RWPE2 (cell line): ENCODE measurements at places on chromosomes 1 and 21.

DNA sequence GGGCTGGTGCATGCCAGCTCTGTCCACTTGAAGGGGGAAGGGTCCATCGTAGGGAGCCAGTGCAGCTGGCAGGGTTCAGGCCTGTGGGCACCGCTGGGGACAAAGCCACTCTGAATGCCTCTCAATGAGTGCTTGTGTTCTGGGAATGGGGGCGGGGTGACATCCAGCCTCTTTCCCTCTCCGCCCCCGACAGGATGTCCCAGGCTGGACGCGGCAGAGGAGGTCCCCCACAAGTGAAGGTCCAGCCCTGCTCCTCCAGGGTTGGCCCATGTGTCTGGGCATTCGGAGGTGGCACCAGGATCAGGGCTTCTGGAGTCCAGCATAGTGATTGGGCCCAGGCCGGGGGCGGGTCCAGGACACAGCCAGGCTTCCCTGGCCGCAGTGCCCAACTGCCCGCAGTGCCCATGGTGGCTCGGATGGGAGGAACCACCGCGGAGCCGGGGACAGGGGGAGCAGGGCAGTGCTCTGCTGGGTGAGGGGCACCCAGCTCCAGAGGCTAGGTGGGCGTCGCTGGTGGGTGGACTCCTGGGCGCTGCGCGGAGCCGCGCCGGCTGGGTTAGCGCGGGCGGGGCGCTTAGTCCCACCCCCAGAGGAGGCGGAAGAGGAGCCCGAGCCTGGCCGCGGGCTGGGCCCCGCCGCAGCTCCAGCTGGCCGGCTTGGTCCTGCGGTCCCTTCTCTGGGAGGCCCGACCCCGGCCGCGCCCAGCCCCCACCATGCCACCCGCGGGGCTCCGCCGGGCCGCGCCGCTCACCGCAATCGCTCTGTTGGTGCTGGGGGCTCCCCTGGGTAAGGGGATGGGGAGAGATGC is at the start of gene SHISA4:
SHISA4 (plus strand) TSS at position 617 of the 808 bp plus-strand sequence; CDS start at position 714, 97 bp downstream.
- peak within 1 kb of the TSS; percentile 31 for H3K4me3 ChIP-seq
- no peaks in the 10 kb centered on the region for H3K36me3 ChIP-seq
- peaks cover 13% of the 10 kb centered on the region for H3K4me1 ChIP-seq
- peak; percentile 58 for DNase-seq
- H3K27ac ChIP-seq = no peak within 1 kb of the TSS

DNA sequence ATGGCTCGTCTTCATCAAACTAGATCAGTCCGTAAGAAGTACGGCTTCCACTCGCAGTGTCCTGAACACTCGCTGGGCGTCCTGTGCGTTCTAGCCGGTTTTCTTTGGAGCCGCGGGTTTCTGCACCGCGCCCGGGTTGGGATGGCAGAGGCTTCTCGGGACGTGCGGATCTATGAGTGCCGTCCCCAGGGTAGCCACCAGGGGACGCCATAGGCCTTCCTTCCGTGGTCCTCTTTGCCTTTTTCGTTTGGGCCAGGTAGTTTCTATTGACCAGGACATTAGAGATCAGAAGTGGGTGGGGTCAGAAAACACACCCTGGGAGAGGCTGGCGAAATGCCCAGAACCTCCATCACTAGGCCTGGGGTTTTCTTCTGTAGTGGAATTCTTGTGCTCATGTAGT is 273.8 kb downstream of the FAM72C start:
- no peaks in the 10 kb centered on the region for H3K36me3 ChIP-seq
- H3K4me1 ChIP-seq = no peaks in the 10 kb centered on the region
- H3K27ac ChIP-seq = no peak overlapping the region
- H3K27me3 ChIP-seq = peaks cover 76% of the 10 kb centered on the region

DNA sequence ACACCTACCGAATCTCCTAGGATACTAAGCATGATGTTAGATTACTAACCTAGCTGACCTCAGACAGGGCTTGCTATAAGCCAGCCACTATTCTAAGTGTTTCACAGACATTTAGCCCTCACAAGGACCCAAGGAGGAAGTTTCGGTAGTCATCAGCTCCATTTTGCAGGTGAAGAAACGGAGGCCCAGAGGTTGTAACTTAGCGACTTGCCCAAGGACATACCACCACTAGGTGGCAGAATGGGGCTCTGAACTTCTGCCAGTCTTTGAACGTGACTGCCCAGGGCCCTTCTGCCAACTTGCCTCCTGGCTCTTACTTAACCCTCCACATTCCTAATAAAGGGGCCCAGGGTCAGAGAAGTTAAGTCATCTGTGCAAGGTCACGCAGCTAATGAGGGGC is 283.5 kb downstream of the C1orf94 start:
- H3K27ac ChIP-seq = no peak overlapping the region
- no peaks in the 10 kb centered on the region for H3K27me3 ChIP-seq
- H3K36me3 ChIP-seq = no peaks in the 10 kb centered on the region

DNA sequence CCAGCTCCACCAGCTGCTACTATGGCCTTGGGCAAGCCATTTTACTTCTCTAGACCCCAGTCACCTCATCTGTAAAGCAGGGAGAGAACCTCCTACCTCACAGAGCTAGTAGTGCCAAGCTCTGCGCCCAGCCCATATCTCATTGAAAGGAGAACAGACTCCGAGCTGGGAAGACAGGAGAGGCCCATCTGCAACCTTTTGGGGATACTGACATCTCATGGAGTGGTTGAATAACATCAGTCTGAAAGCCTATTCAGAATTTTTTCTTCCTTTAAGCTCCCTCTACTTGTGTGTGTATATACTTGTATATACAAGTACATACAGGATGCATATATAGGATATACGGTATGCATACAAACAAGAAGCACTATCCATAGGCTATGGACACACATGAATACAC is 279.5 kb upstream of the POU3F1 start:
- no peaks in the 10 kb centered on the region for H3K4me1 ChIP-seq
- no peak overlapping the region for H3K27ac ChIP-seq
- no peak overlapping the region for H3K4me3 ChIP-seq

GRCh38 chr1:163230827-163231226 is 28.1 kb upstream of the RGS5 start:
- H3K4me1 ChIP-seq = no peaks in the 10 kb centered on the region
- H3K27me3 ChIP-seq = no peaks in the 10 kb centered on the region
- no peak overlapping the region for H3K27ac ChIP-seq
- DNase-seq = no peak
- H3K36me3 ChIP-seq = no peaks in the 10 kb centered on the region

GRCh38 chr1:22697980-22698379 is 12.7 kb upstream of the EPHB2 start:
- H3K4me3 ChIP-seq = no peak overlapping the region
- no peaks in the 10 kb centered on the region for H3K36me3 ChIP-seq
- no peaks in the 10 kb centered on the region for H3K27me3 ChIP-seq
- H3K27ac ChIP-seq = no peak overlapping the region

- no peak overlapping the region for H3K27ac ChIP-seq
- no peak overlapping the region for H3K4me3 ChIP-seq
- H3K36me3 ChIP-seq = no peaks in the 10 kb centered on the region
- no peak for DNase-seq
- H3K27me3 ChIP-seq = no peaks in the 10 kb centered on the region
Observed at GRCh38 chr1:54813485-54814125, 12.5 kb upstream of the TTC22 start.

GRCh38 chr1:178540204-178540603 is 27.3 kb downstream of the TEX35 start:
- DNase-seq = no peak
- H3K4me1 ChIP-seq = peaks cover 23% of the 10 kb centered on the region
- H3K27me3 ChIP-seq = no peaks in the 10 kb centered on the region
- no peak overlapping the region for H3K4me3 ChIP-seq

GRCh38 chr1:199168888-199169585 is 530.2 kb downstream of the PTPRC start:
- H3K4me1 ChIP-seq = no peaks in the 10 kb centered on the region
- no peak overlapping the region for H3K4me3 ChIP-seq

GRCh38 chr1:168084396-168085231 is 52.1 kb downstream of the GPR161 start:
- peaks cover 15% of the 10 kb centered on the region for H3K4me1 ChIP-seq
- no peaks in the 10 kb centered on the region for H3K36me3 ChIP-seq
- H3K4me3 ChIP-seq = no peak overlapping the region
- no peaks in the 10 kb centered on the region for H3K27me3 ChIP-seq
- DNase-seq = no peak

- no peaks in the 10 kb centered on the region for H3K4me1 ChIP-seq
- no peak overlapping the region for H3K27ac ChIP-seq
- H3K27me3 ChIP-seq = peaks cover 50% of the 10 kb centered on the region
- H3K36me3 ChIP-seq = no peaks in the 10 kb centered on the region
Observed at GRCh38 chr1:190478149-190479049, 735 bp upstream of the BRINP3 start.

GRCh38 chr1:62180639-62181038 is 14.0 kb upstream of the L1TD1 start:
- no peak for DNase-seq
- H3K27me3 ChIP-seq = no peaks in the 10 kb centered on the region
- H3K4me1 ChIP-seq = peaks cover 2% of the 10 kb centered on the region
- H3K4me3 ChIP-seq = no peak overlapping the region

GRCh38 chr1:39689635-39690034 is 1.6 kb downstream of the HPCAL4 start:
- H3K36me3 ChIP-seq = no peaks in the 10 kb centered on the region
- H3K4me3 ChIP-seq = no peak overlapping the region
- H3K4me1 ChIP-seq = peaks cover 13% of the 10 kb centered on the region
- peaks cover 23% of the 10 kb centered on the region for H3K27me3 ChIP-seq
- no peak overlapping the region for H3K27ac ChIP-seq

DNA sequence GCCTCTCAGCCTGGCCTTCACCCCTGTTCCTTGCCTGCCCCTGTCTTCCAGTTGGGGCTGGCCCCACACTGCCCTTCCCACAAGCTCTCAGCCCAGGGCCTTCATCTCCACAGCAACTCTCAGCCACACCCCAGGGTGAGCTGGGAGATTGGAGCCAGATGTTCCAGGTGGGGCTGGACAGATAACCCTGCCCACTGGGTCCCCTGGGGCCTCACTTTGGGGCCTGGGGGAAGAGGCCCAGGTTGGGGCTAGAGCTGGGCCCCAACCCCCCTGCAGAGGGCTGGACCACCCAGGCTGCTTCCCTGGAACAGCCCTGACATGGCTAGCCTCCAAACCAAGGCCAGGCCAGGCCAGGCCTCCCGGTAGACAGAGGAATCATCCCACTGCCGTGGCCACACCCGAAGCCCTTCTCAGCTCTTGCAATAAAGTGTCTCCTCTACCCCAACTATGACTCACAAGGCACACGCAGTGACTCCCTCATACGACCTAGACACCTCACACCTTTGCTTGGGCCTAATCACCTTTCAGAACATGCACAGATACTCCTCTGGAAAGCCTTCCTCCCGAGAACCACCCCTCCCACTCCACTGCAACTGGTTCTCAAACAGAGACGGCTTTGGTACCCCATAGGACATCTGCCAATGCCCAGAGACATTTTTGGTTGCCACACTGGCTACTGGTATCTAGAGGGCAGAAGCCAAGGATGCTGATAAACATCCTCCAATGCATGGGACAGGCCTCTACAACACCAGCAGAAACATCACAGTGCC is 22.2 kb downstream of the SLC2A1 start:
- H3K4me1 ChIP-seq = peaks cover 88% of the 10 kb centered on the region
- H3K27ac ChIP-seq = peak overlapping the region; percentile 99
- peak; percentile 91 for DNase-seq
- no peaks in the 10 kb centered on the region for H3K27me3 ChIP-seq
- peaks cover 88% of the 10 kb centered on the region for H3K36me3 ChIP-seq
